Urothelium cell line (cell line): ENCODE measurements at places on chromosomes 5 and 9.

DNA sequence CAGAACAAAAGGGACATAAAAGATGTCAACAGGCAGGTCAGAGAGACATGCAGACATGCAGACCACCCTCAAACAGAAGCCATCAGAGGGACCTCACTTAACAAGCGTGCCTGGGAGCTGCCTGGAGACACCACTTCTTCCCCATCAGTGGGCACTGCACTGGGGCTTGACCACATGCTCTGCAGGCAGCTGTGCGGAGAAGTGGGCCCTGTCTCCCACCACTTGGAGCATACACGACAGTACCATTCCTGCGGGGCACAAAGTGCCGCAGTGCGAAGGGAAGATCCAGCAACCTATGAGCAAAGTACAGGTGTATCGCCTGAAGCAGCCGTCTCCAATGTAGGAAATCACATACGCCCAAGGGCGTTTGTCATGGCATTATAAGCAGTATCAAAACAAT is 150.5 kb upstream of the FOXD4L5 start:
- DNase-seq: no peak

GRCh38 chr5:1019001-1019905 is 10.7 kb downstream of the NKD2 start:
- no peak for DNase-seq

DNA sequence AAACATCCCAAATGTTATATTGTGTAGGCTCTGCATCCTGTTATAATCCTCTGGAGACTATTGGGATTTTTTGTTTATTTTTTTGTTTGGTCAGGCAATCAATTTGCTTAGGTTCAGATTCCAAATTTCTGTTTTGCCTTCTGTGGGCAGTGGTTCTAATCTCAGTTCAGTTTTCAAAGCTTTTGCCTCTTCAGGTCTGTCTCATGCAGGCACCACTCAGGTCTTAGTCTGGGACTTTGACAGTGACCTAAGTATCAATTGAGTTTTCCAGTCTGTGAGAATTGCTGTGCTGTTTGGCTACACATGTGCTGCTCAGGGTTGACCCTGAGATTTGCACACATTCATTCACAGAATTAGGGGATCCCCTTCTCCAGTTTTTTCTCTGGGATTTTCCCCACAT is 14.1 kb downstream of the SNX2 start:
- no peak for DNase-seq

GRCh38 chr9:27400334-27400880 is 103.5 kb upstream of the EQTN start:
- no peak for DNase-seq

DNA sequence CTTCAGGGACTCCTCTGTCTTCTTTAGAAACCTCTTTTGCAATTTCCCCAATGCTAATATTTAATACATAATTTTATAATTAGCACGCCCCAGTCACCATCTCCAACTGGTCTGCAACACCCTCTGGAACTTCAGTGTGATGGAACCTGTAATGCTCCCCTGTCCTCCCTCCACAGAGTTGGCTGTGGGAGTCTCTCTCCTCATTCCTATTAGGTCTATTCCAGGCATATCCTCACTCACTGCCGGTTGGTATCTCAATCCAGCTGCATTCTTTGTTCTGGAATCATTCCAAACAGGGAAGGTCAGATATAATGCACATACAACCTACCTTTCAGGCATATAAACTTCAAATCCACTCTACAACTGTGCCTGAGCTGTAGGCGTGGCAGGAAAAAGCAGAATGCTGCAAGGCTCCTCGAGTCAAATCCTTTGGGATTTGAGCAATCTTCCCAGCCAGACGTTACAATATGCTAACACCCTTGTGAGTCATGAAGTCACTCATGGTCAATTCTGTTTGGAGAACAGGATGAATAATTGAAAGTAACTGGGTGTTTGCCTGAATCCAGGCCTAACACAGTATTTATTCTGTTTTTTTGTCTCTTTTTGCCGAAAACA is 293.8 kb downstream of the CWC27 start:
- peak; percentile 75 for DNase-seq
